ENCODE measurements at places on chromosomes 3 and 15.

- DNase-seq, result no peak
These were observed 220.7 kb downstream of the VPS13C start for GRCh38 chr15:61839546-61839945.

- DNase-seq, result no peak
These were observed 60.6 kb upstream of the IL12A start for GRCh38 chr3:159928071-159928491.

GRCh38 chr3:157782236-157782635, 279.0 kb upstream of the VEPH1 start:
- no peak for DNase-seq

- DNase-seq, result no peak
These were observed 156.2 kb downstream of the PLCL2 start for GRCh38 chr3:17040990-17041377.

GRCh38 chr3:118029049-118029448, 1005.6 kb downstream of the IGSF11 start:
- DNase-seq, result no peak

Measured in stimulated activated CD4-positive, alpha-beta T cell treated with anti-CD3 and anti-CD28 coated beads, TNF-alpha, amount 100 ng/mL, for 1 hour (primary cell).